ENCODE measurements at places on chromosomes 11 and 22. TPM values are rescaled to one million over a fixed set of nuclear protein-coding genes. Genes with fewer than 3 reads are reported as not detected.

DNA sequence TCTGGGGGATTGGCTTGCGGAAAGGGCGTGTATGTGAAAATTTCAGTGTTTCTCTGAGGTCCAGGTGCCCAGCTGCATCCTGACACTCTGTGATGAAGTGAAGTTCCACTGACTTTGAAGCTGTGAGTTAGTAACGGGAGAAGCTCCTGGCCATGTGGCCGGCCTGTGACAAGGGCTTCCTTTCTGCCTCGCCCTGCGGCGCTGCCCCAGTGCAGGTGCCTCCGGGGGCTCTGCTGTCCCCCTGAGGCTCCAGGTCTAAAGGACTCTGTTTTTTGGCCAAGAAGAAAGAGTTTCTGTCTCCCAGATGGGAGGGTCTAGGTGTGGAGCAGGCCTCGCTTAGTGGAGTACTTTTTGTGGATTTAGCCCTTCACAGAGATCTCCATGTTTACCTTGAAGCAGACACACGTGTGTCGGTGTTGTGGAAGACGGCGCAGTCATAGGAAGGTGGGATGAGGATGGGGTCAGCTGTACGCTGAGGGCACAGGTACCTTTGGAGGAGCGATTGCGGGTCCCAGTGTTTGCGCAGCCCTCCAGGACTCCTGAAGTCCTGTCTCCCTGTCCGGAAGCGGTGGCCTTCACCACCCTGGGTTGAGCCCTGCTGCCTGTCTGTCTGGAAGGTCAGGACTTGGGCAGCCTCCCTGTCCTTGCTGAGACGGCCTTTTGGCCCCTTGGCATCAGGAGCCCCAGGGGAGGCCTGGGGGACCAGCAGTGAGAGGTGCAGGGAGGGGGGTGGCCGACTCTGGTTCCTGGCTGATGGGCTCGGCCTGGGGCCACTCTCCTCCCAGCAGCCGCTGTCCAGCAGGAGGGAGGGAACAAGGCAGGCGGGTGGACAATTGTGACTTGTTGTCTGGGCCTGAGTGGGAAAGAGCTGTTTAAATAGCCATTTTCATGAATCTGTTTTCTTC is 1249.3 kb downstream of the BRD1 start:
- H3K4me1 ChIP-seq = peaks cover 29% of the 10 kb centered on the region
- no peaks in the 10 kb centered on the region for H3K36me3 ChIP-seq
- H3K27me3 ChIP-seq = peaks cover 3% of the 10 kb centered on the region
- DNase-seq = peak; percentile 31
- H3K27ac ChIP-seq = peak overlapping the region; percentile 78

GRCh38 chr11:1890856-1891830 is 552 bp downstream of the PRR33 start:
- H3K4me1 ChIP-seq = no peaks in the 10 kb centered on the region
- no peaks in the 10 kb centered on the region for H3K36me3 ChIP-seq
- no peak overlapping the region for H3K27ac ChIP-seq
- H3K27me3 ChIP-seq = no peaks in the 10 kb centered on the region
- H3K4me3 ChIP-seq = no peak overlapping the region

GRCh38 chr11:11567936-11568650 is 53.7 kb downstream of the GALNT18 start:
- no peaks in the 10 kb centered on the region for H3K27me3 ChIP-seq
- H3K4me3 ChIP-seq = no peak overlapping the region
- no peak for DNase-seq
- no peak overlapping the region for H3K27ac ChIP-seq
- H3K4me1 ChIP-seq = peaks cover 16% of the 10 kb centered on the region
- no peaks in the 10 kb centered on the region for H3K36me3 ChIP-seq

DNA sequence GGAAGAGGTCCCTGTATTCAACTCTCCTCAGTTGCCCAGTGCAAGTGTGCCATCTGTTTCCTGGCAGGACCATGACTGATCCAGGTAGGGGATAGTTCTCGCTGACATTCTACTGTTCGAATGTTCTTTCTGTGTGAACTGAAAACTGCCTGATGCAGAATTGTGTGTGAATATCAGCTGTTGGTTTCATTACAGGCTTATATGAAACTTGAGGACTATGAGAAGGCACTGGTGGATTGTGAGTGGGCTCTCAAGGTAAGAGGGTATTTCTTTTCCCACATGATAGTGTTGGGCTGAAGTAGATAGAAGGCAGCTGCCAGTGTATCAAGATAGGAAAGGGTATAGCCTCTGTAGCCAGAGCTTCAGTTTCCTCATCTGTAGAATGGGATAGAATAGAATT is 15.3 kb downstream of the TTC12 start:
- no peaks in the 10 kb centered on the region for H3K27me3 ChIP-seq
- H3K36me3 ChIP-seq = peaks cover 12% of the 10 kb centered on the region
- H3K27ac ChIP-seq = no peak overlapping the region
- no peaks in the 10 kb centered on the region for H3K4me1 ChIP-seq
- no peak for DNase-seq

The OR2AT4 gene
- total RNA-seq = not detected

DNA sequence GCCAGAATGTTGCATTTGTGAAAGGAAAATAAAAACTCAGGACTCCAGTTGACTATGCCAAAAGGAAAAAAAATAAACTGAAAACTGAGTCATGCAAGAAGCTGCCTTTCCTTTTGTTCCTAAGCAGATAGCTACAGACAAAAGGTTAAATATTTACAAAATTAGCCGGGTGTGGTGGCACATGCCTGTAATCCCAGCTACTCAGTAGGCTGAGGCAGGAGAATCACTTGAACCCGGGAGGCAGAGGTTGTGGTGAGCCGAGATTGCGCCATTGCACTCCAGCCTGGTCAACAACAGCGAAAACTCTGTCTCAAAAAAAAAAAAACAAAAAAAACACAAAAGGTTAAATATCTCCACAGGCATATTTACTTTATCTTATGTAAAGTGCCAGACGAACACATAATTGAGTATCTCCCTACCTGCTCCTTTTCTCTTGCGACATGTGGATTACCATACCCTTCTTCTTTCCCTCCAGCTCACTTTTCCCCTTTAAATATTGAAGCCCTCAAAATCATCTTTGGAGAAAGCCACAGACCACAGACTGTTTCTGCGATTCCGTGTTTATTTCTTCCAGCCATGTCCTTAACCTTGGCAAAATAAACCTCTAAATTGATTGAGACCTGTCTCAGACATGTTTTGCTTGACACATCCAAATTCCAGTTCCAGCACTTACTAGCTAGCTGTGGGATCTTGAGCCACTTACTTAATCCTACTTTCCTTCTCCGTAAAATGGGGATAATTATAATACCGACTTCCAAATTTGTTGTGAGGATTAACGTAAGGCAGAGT is 2.3 kb upstream of the SMPD1 start:
- no peaks in the 10 kb centered on the region for H3K27me3 ChIP-seq
- peaks cover 27% of the 10 kb centered on the region for H3K4me1 ChIP-seq
- no peak for DNase-seq
- no peak overlapping the region for H3K27ac ChIP-seq

DNA sequence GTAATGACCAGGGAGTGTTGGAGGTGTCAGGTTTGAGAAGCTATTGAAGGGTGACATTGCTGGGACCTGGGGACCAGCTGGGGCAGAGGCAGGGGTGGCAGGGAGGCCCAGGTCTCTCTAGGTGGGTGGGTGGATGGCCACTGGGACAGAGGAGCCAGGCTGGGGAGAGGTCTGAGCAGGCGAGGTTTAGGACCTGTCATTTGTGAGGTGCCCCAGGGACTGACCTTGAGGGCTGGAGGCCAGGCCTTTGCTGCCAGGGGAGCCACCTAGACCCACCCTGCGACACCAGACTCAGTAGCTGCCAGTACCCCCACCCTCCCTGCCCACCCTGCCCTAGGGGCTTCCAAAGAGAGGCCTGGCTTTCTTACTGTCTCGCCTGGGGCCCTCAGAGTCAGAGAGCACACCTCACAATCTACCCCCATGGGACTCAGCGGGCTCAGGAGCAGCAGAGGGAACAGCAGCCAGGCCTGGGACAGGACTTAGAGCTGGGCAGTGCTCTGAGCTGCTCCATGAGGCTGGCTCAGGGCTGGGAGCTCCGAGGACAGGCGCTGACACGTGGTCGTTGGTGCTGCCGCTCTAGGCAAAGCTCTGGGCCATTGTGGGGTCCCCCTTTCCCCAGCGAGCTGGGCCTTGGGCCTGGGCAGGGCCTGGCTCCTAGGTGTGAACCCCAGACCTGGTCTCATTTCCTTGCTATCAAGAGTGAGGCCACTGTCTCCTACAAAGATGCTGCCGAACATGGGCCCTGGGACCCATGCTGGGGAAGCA is 28.6 kb upstream of the PPARA start:
- no peak overlapping the region for H3K27ac ChIP-seq
- DNase-seq = no peak
- H3K27me3 ChIP-seq = no peaks in the 10 kb centered on the region
- no peaks in the 10 kb centered on the region for H3K36me3 ChIP-seq

- no peak for DNase-seq
- H3K27ac ChIP-seq = no peak overlapping the region
- H3K27me3 ChIP-seq = no peaks in the 10 kb centered on the region
- peaks cover 47% of the 10 kb centered on the region for H3K36me3 ChIP-seq
- H3K4me3 ChIP-seq = no peak overlapping the region
- H3K4me1 ChIP-seq = peaks cover 11% of the 10 kb centered on the region
Observed at GRCh38 chr11:94858012-94858705, 90.0 kb downstream of the AMOTL1 start.

DNA sequence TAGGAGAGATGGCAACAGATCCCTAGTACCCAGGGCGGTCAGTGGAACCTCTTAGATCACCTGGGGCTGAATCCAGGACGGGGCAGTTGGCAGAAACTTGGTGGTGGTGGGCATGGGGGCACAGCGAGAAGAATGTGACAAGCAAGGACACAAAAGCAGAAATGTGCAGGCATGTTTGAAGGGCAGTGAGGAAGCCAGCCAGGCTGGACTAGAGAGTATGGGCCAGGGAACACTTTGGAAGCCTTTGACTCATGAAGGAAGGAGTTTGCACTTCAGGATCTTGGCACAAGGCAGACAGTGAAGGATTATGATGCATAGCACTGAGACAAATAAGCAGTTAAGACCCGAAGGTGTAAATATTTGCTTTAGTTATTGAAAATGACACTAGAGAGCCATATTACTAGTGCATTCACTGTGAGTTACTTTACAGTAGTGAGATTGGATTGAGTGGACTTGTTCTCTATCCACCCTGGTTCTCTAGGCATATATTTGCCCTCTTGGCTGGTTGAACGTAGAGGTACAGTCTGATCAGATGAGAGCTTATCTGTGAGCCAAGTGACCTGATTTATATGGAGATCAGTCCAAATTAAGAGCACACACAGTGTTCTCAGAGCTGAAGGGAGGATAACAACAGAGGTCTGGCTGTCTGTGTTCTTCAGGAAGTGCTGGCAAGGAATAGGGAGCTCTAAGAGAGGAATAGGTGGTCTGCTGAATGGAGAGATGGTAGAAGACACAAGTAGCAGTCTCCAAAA is 210.4 kb downstream of the SNX19 start:
- H3K4me1 ChIP-seq = no peaks in the 10 kb centered on the region
- no peaks in the 10 kb centered on the region for H3K27me3 ChIP-seq
- DNase-seq = no peak
- H3K4me3 ChIP-seq = no peak overlapping the region
- H3K27ac ChIP-seq = no peak overlapping the region

- H3K27ac ChIP-seq = peak overlapping the region; percentile 80
- H3K27me3 ChIP-seq = no peaks in the 10 kb centered on the region
- peak overlapping the region; percentile 82 for H3K4me3 ChIP-seq
- H3K4me1 ChIP-seq = peaks cover 77% of the 10 kb centered on the region
- DNase-seq = no peak
- no peaks in the 10 kb centered on the region for H3K36me3 ChIP-seq
Observed at GRCh38 chr11:12841946-12842630, 167.0 kb upstream of the RASSF10 start.

DNA sequence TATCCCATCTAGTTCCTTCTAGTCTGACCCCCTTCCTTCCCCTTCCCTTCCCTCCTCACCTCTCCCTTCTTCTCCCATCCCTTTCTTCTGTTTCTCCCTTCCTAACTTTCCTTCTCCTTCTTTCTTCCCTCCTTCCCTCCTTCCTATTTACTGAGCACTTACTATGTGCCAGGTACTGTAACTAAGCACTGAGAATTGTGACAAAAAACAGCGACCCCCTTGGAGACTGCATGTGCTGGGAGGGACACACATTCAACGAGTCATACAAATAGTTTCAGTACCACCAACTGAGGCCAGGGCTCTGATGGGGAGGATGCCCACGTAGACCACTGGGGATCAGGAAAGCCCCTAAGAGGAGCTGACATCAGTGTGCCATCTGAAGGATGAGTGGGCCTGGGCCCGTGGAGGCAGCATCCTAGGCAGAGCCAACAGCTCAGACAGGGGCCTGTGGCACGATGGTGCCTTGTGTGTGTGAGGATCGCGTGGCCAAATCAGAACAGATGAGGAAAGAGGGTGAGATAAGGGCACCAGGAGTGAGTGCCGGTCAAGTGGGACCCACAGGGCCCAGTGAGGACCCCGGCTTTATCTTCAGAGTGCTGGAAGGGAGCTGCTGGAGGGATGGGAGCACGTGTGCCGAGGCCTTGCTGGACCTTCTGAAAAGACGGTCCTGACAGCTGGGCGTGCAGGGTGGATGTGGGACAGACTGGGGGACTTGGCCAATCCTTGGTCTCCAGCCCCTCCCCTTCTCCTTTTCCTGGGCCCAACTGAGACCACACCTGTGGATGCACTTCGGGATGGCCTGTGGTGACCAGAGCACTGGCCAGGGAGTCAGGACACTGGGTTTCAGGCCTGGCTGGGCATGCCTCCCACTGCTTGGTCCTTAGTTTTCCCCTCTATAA is 38.4 kb upstream of the CRYBB3 start:
- no peaks in the 10 kb centered on the region for H3K27me3 ChIP-seq
- H3K27ac ChIP-seq = peak overlapping the region; percentile 43
- H3K4me1 ChIP-seq = no peaks in the 10 kb centered on the region
- no peak overlapping the region for H3K4me3 ChIP-seq
- no peak for DNase-seq
- H3K36me3 ChIP-seq = no peaks in the 10 kb centered on the region

GRCh38 chr22:40429481-40429880 is 59.1 kb downstream of the SGSM3 start:
- no peak for DNase-seq
- H3K36me3 ChIP-seq = peaks cover 12% of the 10 kb centered on the region
- H3K4me1 ChIP-seq = peaks cover 4% of the 10 kb centered on the region

- no peaks in the 10 kb centered on the region for H3K27me3 ChIP-seq
- H3K27ac ChIP-seq = no peak overlapping the region
- H3K4me1 ChIP-seq = peaks cover 16% of the 10 kb centered on the region
- H3K4me3 ChIP-seq = no peak overlapping the region
Observed at GRCh38 chr22:30273711-30274436, 7.2 kb upstream of the OSM start.

- H3K27me3 ChIP-seq = no peaks in the 10 kb centered on the region
- no peaks in the 10 kb centered on the region for H3K36me3 ChIP-seq
- DNase-seq = no peak
- H3K4me1 ChIP-seq = peaks cover 24% of the 10 kb centered on the region
Observed at GRCh38 chr11:29458252-29458651, 558.6 kb downstream of the KCNA4 start.

DNA sequence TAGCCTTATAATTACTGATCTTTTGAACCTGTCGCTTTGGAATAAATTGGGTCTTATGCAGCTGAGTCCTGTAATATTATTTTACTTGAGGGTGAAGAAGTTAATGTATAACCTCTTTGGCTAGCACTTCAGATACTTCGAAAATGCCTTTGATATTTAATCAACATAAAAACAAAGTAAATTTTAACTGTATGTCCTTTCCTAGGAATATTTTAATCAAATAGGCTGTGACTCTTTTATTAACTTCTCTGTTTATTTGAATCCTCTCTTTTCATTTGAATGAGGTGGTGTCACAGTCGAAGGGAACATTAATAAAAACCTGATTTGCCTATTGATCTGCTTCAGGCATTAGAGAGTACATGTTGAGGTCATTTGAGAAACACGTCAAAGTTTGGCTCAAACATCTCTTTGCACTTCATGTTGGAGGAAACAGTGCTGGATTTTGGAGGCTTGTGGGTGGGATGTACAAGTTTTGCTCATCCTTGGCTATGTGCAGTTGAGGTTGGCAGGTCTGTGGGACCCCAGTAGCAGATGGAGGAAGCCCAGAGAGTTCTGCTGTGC is 143.6 kb downstream of the NCAM1 start:
- H3K4me1 ChIP-seq = peaks cover 12% of the 10 kb centered on the region
- H3K4me3 ChIP-seq = no peak overlapping the region
- no peak for DNase-seq
- H3K27ac ChIP-seq = no peak overlapping the region
- no peaks in the 10 kb centered on the region for H3K36me3 ChIP-seq

All from neural crest cell (in vitro differentiated cells).